ENCODE measurements at places on chromosomes 5 and 9.

GRCh38 chr9:97176206-97176605 lies 131.3 kb upstream of the CCDC180 start:
- no peak for DNase-seq

DNA sequence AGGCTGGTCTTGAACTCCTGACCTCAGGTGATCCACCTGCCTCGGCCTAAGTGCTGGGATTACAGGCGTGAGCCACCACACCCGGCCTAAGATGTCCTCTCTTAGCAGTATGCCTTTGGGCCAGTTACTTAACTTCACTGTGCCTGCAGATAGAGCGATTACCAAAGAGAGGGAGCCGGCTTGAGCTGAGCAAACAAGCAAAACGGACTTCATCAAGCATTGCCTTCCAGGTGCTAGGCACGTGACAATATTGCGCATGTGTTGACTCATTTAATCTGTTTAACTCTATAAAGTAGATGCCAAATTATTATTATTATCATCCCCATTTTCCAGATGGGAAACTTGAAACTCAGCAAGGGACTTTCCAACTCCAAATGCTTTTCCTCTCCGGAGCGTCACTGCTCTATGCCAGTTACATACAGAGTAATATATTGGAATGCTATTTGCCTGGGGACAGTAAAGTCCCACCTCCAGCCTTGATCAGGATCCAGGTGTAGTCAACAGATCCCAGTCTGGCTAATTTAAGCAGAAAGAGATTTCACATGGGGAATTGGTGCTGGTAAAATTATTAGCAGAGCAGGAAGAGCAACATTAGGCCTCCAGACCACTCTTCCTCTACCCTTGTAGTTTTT lies 5.6 kb upstream of the C9orf152 start:
- DNase-seq, result no peak

DNA sequence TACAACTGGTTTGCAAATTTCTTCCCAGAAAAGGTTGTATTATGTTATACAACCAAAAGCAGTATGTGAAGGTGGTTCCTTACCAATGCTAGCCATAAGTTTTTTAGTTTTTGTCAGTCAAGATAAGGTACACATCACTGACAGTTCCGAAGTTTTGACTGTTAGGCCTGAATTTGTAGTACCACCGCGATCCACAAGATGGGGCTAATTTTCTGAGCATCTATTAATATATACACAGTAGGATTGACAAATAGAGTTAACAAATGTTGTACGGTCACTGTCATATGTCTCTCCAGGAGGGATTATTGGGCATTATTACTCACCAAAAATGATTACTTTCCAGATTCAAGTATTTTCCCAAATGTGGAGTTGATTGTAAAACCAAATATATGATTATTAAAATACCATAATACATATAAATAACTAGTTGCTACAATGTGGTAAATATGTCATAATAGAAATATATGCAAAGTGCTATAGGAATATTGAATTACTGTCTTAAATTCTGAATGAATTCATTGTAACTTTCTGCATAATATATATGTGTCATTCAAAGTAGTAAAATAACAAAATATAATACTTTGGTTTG lies 28.4 kb upstream of the LRRC19 start:
- DNase-seq, result no peak

DNA sequence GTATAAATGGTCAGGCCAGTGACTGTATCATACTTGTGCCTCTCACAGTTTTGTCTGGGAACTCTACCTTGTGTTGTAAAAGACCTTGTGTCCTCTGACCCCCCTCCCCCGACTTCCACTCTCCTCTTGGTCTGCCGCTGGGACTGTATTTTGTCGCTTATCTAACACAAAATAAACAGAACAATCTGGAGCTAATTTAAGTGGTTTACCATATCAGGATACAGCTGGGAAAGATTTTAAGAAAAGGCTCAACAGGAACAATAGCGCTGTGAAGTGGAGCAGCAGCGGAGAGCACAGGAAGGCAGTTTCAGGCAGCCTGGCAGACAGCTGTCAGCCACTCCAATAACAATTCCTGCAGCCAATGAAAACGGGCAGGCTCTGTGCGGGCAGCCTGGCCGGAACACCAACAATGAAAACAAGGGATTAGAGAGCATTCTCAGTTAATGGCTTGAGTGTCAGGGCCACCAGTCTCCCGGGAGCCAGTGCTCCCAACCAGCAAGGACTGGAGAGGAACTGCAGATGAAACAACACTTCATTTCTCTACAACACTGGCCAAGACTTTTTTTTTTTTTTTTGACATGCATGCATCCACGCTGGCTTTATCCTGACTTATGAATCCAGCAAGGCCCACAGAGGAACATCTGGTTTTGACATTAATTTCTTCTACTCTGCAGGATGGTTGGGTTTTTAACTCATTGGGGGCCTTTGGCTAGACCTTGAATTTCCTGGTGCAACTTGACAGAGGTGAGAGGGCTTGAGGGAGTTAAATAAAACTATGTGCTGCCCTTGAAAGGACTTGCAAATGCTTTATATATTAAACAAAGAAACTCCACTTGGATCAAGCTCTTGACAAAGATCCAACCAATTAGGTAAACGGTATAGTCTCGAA lies 76.7 kb downstream of the ARSB start:
- DNase-seq, result no peak

DNA sequence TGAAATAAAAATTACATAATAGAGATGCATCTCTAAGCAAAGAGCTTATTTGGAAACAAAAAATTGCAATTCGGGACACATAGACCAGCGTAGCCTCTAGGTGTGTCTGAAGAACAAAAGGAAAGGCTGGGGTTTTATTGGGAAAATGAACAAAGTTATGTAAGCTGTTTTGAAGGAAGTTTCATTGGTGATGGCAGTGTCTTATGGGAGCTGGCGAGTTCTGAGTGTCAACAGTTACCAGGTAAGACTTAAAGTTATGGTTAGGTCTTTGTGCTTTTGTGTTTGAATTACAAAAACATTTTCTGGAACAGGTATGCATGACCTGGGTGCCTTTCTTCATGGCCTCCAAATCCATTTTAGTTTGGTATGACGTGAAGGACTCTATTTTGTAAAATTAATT lies 48.9 kb downstream of the SLC27A6 start:
- no peak for DNase-seq

- DNase-seq, result no peak
Observed at GRCh38 chr9:5643005-5643624, 14.2 kb downstream of the RIC1 start.

GRCh38 chr5:21654-22233 lies 70.2 kb upstream of the PLEKHG4B start:
- DNase-seq, result no peak

DNA sequence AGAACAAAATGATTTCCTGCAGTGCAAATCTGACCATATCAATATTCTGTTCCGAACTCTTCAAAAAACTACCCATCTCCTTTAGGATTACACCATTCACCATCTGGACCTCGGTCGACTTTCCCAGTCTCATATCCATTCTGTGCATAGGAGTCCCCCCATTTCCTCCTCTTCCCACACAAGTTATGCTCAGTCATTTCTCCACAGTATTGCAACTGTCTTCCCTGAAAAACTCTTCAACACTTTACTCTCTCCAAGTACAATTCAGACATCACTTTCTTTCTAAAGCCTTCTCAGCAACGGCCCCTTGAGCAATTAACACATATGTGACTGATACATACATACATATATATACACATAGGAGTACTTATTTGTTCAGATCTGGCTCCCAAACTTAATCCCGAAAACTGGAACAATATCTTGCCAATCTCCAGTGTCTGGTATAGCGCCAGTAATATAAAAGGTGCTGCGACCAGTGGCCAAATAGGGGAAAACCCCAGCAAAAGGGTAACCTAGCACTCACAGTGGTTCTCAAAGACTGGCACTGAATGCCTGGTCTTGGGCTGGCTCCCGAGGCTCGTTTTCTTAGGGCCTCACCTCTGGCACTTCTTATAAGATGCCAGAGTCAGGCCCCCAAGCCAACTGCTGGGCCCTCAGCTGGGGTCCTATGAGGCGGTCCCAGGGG lies 629 bp downstream of the ZBTB26 start:
- DNase-seq, result no peak

Data from activated CD8-positive, alpha-beta memory T cell treated with anti-CD3 and anti-CD28 coated beads for 4 hours (primary cell).